ENCODE measurements at places on chromosomes 12 and 14.

DNA sequence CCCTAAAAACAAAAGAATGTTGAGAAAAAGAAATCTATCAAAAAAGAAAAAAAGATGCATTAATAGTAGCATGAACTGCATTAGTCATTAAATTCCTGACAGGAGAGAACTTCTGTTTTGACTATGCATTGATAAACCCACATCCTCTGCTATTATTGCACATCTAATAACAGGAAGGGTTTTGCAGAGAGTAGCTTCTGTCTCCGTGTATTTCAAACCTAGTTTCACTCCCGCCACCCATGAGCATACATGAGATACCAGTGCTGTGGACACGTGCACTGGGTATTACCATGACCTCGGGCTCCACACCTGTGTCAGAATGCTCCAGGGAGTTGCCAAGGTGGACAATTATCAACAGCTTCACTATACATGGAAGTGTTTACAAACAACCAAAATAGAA is 449.1 kb upstream of the SOX5 start:
- DNase-seq, result no peak

DNA sequence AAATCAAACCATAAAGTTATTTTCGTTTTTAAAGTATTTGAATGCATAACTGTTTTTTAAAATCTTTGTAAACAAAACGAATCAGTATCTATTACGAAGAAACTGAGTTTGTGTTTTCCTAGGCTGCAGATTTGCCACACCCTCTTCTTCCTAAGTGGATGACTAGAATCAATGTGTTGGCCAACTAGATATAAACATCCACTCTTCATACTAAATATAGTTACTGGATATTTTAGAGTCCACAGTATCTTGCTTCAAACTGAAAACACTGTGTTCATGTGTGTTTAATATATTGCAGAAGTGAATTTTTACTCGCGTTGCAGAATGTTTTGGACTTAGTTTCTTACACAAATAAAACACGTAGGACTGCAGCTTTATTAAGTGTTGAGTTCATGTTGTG is 63.2 kb downstream of the KLHL28 start:
- DNase-seq, result no peak

- no peak for DNase-seq
Measured at GRCh38 chr12:19034937-19035336, 94.6 kb upstream of the PLEKHA5 start.

DNA sequence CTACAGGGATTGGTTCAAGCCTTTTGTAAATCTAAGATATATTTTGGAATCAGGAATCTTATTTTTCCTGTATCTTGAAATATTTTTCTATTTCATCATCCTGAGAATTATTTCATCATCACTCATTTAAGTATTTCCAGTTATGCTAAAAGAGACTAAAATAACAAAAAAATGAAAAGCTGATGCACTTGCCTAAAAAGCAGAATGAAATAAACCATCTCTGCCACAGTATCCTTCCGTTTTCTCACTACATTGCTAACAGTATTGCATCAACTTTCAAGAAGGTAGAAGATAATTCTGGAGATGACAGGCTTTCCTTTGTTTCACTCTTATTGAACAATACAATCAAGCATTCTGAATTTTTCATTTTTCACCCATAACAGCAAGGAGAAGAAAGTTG is 31.1 kb upstream of the EIF5 start:
- peak; percentile 52 for DNase-seq

DNA sequence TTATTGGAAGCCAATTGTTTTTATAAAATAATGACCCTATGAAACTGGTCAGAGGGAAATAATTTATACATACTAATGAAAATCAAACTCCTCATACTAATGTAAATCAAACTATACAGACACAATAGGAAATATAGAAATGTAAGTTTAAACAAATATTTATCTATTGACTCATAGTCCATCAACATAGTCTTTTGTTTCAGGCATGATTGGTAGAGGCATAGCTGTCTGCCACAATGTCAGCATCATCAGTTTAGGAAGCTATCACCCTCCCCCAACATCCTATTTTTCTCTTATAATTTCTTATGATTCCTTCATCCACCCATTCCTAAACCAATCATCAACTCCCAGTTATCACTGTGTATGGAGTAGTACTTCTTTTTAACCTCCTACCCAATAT is 117.7 kb downstream of the SLC38A6 start:
- no peak for DNase-seq

GRCh38 chr12:122366685-122367475 is 55.6 kb downstream of the CLIP1 start:
- DNase-seq, result peak; percentile 85

- DNase-seq, result no peak
Measured at GRCh38 chr14:64089920-64090319, 204.3 kb downstream of the ESR2 start.

GRCh38 chr12:16939871-16940306 is 333.9 kb upstream of the LMO3 start:
- DNase-seq, result peak; percentile 43

- peak; percentile 78 for DNase-seq
Measured at GRCh38 chr14:67487937-67488893, at the start of gene TMEM229B. TMEM229B (minus strand) TSS chr14:67488721; CDS start chr14:67473923, 14,798 bp downstream.

DNA sequence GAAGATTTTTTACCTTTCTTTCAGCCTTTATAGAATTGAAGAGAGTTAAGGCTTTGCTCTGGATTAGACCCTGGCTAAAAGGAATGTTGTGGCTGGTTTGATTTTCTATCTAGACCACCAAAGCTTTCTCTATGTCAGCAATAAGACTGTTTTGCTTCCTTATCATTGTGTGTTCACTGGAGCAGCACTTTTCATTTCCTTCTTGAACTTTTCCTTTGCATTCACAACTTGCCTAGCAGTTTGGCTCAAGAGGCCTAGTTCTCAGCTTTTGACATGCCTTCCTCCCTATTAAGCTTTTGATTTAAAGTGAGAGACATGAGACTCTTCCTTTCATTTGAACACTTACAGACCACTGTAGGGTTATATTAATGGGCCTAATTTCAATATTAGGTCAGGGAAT is 64.1 kb upstream of the USP15 start:
- DNase-seq, result no peak

- no peak for DNase-seq
Measured at GRCh38 chr14:80658155-80658554, 283.4 kb downstream of the CEP128 start.

GRCh38 chr12:101323255-101323654 is 43.4 kb downstream of the UTP20 start:
- no peak for DNase-seq

GRCh38 chr12:42024495-42024830 is 120.2 kb downstream of the GXYLT1 start:
- DNase-seq, result no peak

GRCh38 chr12:53299101-53299453 is 418 bp upstream of the MYG1 start:
- DNase-seq, result peak; percentile 96

DNA sequence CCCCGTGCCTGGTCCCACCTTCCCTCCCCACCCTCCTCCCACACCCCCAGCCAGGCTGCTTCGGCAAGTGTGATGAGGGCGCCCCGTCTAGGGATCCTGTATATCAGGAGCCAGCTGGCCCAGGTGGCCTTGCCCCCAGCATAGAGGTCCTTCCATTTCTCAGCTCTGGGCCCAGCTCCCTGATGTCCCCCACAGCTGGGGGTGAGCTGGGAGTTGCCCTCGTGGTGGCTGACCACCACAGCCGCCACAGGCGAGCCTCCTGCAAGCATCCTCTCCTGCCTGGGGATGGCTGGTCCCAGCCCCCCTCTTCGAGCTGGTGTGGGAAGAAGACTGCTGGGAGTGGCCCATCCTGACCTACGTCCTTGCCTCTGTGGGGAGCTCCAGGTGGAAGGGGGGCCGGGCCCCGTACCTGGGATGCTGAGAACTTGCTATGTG is 7.4 kb downstream of the ASPG start:
- DNase-seq, result no peak

DNA sequence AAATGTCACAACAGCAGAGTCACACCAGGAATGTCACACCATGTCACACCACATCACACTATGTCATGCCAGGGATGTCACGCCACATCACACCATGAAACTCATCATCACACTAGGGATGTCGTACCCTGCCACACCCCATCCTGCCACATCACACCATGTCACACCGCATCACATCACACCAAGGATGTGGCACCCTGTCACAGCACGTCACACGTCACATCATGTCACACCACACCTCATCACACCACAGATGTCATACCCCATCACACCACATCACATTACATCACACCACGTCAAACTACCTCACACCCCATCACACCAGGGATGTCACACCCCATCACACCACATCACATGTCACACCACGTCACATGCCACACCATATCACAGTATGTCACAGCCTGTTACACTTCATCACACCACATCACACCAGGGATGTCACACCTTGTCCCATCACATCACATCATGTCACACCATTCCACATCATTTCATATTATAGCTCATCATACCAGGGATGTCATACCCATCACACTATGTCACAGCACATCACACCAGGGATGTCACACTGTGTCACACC is 90.9 kb downstream of the TMEM121 start:
- DNase-seq, result no peak

- DNase-seq, result no peak
Measured at GRCh38 chr12:85681333-85681732, 154.9 kb downstream of the RASSF9 start.

GRCh38 chr14:60648934-60649874 is at the start of gene SIX1:
SIX1 (minus strand) TSS chr14:60649477; CDS start chr14:60649189, 288 bp downstream.
- DNase-seq, result peak; percentile 69

GRCh38 chr12:14452865-14453264 is 87.4 kb downstream of the ATF7IP start:
- no peak for DNase-seq

- DNase-seq, result no peak
Measured at GRCh38 chr14:55332654-55333570, 61.7 kb downstream of the FBXO34 start.

- no peak for DNase-seq
Measured at GRCh38 chr14:73607241-73607640, 5.1 kb upstream of the ACOT6 start.

GRCh38 chr14:67319142-67319541 is 40.5 kb downstream of the ATP6V1D start:
- no peak for DNase-seq

DNA sequence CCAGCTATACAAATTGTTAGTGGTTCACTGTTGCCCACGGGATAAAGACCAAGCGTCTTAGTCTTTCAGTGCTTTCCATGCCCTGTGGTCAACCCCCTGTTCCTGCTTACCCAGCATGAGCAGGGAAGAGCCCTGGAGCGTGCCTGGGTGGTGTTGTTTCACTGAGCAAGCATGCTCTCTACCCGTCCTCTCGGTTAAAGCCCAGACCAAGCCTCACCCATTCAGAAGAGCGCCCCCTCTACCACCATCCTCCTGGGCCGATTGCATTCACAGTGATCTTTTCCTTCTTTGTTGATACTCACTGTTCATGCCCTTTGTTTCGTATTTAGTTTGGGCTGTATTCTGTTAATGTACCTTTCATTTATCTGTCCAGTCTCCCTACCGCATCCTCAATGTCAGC is 25.1 kb downstream of the DYRK4 start:
- DNase-seq, result no peak

DNA sequence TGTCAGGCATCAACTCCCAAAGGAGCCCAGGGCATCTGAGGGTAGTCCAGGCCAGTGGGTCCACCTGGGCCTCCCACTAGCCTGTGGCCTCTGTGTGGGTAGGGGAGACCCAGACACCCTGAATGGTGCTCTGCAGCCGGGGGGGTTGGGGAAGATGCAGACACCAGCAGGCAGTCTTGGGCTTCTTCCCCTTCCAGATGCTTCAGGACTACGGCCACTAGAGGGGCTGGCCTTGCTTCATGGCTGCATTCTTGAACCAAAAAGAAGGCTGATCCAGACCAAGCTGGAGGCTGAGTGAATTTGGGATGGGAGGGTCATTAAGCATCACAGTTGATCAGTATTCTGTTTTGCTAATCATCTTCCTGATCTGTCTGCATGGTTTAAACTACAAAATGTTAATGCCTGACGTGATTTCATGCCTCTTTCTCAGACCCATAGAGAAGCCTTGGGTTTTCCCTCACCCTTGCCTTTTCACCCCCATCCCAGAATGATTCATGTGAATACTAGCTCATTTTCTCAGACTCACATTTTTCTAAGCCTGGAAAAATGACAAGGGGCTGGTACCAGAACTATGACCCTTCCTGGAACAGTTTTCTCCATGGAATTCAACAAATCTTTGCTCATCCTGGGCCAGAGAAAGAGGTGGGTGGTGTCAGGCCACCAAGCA is 134.2 kb downstream of the NTF3 start:
- DNase-seq, result no peak

DNA sequence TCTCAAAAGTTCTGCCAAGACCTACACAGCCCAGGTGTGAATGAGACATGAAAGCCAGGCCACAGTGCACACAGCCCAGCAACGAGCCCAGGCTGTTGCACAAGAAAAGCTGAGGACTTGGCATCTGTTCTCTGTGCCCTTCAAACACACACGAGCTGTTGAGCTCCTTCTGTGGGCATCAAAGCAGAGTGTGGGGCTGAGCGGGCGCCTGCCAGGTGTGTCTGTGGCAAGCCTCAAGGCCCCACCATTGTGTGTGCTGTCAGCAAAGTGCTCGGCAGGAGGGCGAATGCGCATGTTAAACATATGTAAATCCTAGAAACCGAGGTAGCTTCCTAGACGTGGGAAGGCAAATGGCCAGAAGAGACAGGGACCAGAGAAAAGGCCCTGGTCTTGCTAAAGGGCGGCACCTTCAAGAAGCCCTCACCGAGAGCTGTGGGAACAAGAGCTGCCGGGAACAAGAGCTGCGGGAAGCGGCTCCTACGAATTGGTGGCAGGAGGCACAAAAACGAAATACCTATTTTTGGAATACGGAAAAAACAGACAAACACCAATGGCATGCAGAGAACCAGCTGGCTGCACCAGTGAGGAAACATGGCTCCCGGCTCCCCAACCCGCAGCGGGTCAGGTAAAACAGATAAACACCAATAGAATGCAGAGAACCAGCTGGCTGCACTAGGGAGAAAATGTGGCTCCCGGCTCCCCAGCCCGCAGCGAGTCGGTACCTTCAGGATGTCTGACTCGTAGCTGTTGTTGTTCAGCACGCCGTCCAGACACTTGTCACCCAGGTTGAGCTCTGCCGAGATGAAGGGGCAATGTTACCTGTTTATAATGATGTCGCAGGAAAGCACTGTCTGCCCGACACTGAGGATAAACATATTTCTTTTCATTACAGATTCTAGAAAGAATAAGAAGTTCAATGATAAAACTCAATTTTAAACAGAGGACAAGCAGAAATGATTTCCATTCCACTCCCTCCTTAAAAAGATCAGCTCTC is 19.0 kb upstream of the GOLGA3 start:
- no peak for DNase-seq

DNA sequence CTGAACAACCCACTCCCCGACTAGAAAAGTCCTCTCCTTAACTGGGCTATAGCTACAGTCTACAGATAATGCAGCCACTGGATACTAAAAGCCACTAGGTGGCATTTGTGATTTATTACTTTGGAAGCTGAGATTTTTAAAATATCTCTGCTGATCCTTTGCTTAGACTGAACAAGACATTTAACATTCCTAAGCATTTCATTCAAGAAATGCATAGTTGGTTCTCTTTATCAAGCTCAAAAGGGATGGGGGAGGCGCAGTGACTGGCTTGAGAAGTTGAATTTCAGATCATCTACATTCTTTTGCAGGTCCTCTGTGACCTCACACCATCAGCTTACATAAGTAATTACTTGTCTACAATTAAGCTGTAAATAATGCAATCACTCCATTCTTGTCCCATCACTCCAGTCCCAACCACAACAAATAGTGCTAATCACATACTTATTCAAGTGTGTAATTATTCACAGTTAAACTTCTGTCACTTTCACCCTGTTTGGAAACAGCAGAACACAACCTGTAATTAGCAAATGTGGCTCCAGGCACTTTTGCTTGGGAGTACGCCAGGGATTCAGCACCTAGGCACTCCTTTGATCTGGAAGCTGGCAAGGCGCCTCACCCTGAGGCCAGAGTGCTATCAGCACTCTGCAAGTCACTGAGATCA is 203.6 kb downstream of the NOVA1 start:
- no peak for DNase-seq

GRCh38 chr12:122876731-122877130 is 19.2 kb downstream of the VPS37B start:
- no peak for DNase-seq
